Stimulated activated CD8-positive, alpha-beta memory T cell treated with anti-CD3 and anti-CD28 coated beads, Interleukin-15, amount 100 ng/mL, for 1 hour (primary cell): ENCODE measurements at places on chromosomes 3 and 15.

- DNase-seq = no peak
These were observed 95.1 kb upstream of the PDZRN3 start for GRCh38 chr3:73719861-73720260.

DNA sequence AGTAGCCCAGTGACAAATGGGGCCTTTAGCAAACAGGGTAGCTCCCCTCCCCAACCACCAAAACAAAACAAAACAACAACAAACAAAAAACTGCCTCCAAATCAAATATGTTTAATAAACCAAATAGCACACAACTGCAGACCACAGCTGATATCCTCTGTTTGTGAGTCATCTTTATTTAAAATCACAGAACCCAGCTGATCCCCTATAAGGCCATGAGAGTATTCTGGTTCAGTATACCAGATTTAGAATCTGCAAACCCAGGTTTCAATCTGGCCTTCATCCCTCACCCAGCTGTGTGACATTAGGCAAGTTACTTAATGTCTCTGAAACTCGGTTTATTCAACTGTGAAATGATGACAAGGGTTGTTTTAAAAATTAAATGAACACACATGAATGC lies 124.5 kb downstream of the SUCLG2 start:
- DNase-seq = no peak

- DNase-seq = no peak
These were observed 12.2 kb upstream of the TM2D3 start for GRCh38 chr15:101664303-101664913.

GRCh38 chr3:14200841-14201240 lies 22.2 kb downstream of the LSM3 start:
- DNase-seq = no peak

GRCh38 chr15:36753173-36753572 lies 173.7 kb downstream of the CDIN1 start:
- DNase-seq = no peak

DNA sequence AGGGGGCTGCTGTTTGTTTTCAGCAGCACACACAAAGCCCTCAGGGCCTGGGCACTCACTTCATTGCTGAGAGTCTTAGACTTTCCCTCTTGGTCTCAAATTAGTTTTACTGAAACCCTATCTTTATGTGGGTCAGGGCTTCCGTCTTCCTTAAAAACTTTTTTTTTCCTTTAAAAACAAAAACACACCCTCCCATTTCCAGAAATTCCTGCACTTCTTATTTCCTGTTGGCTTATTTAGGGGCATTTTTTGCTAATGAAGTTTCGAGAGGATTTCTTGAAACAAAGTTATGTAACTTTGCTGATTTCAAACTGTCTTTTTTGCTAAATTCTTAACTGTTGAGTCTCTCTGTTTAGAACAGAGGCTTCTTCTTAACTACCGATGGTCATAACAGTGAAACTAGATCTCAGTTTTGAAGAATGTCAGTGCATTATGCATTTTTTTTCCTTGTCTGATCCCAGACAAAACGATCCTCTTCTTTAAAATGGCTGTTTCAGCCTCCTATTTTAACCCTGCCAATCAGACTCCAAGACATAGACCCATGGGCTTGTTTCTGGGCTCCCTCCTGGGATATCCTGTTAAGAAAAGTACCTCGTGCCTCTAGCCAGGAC lies 23.3 kb downstream of the ANAPC13 start:
- no peak for DNase-seq

- DNase-seq = no peak
These were observed 197.7 kb downstream of the FNDC3B start for GRCh38 chr3:172236771-172237742.

- DNase-seq = no peak
These were observed 2.5 kb downstream of the NT5DC2 start for GRCh38 chr3:52530918-52531826.

- no peak for DNase-seq
These were observed 18.1 kb downstream of the SIAH2 start for GRCh38 chr3:150744919-150745211.

DNA sequence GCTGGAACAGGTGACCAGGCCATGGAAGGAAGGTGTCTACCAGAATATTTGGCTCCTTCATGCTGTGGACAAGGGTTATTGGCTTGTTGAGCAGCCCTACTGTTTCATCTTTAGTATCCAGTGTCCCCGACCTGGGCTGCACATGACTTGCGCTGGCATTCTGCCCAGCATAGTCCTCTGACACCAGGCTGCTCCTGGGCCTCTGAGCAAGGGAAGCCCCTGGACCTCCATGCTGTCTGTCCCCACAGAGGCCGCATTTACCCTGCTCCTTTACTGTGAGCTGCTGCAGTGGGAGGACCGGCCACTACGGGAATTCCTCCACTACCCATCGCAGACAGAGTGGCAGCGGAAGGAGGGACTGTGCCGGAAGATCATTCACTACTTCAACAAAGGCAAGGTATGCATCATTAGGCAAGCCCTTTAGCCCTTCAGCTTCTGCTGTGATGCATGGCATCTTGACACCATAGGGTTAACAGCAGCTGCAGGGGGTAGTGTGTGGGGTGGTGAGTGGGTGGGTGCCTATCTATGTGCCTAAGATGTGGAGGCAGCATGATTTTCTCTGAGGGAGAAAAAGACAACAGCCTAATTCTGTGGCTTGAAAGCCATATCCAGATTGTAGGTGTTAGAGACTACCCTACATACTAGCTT lies 44.0 kb upstream of the MANF start:
- DNase-seq = no peak
